KBM-7 (cell line): ENCODE measurements at places on chromosomes 2 and 18.

DNA sequence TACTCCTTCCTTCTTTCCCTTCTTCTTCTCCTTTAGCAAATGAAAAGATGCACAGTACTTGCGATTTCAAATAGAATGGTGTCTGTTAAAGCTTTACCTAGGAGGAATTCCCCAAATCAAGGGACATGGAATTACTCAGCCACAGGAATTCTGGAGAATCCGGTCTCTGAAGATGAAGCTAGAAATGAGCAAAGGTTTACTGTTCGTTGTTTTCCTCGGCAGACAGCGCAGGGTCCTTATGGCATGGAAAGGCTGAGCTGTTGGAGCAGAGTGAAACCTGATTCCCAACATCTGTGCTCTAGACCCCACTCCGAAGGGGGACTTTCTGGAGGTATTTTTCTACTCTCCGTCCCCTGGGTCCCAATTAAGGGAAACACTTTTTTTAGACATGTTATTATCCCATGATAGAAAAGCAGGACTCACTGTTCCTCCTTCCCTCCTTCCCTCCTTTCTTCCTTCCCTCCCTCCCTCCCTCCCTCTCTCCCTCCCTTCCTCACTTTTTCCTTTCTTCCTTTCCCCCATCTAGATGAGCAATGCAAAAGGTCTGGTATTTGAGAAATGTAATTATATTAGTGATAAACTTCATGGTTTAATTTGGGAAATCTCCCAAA is 47.1 kb downstream of the CDCA7 start:
- DNase-seq: no peak

GRCh38 chr2:192267484-192267883 is 72.8 kb upstream of the TMEFF2 start:
- DNase-seq: no peak

DNA sequence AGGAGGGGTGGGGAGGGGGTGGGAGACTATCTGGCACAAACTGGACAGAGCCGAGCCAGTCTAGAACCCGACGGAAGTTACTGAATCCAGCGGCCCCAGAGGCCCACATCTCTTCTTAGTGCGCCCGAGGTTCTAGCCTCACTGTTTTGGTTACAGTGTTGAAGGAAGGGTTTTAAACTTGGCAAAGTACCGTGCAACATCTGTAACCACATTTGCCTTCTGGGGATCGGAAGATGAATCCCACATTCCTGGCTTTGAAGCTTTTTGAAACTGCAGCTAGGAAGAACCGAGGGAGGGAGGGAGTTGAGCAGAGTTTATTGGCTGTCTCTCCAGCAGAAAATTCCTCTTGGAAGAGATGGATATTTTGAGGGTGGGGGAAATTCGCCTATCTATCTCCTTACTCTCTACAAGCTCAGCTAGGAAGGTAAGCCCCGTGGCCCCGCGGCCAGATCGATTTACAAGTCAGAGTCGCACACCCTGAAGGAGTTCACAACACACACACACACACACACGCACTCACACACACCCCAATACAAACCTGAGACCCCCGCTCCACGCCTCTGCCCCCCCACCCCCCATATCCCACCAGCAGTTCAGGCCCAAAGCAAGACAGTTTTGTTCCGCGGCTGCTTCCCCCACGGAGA is 1.0 kb downstream of the ACVR1 start:
- DNase-seq: peak; percentile 48

GRCh38 chr2:179877601-179878364 is 16.4 kb upstream of the ZNF385B start:
- DNase-seq: no peak

GRCh38 chr2:48454504-48454903 is 75.5 kb upstream of the STON1 start:
- DNase-seq: peak; percentile 53
